ENCODE measurements at places on chromosomes 12 and 14. TPM values are rescaled to one million over a fixed set of nuclear protein-coding genes. Genes with fewer than 3 reads are reported as not detected.

Gene ABCB9
- 2.5 TPM for total RNA-seq

Gene C1RL
- 28.9 TPM for total RNA-seq

Gene CPM
- total RNA-seq, result 5.0 TPM

Gene FAM90A1
- total RNA-seq, result 0.17 TPM

Gene LRR1
- 13.0 TPM for total RNA-seq

Gene GARIN6
- total RNA-seq, result not detected

Gene HAL
- total RNA-seq, result 5.9 TPM

Gene BDKRB1
- not detected for total RNA-seq

Gene SIRT4
- 4.8 TPM for total RNA-seq

Gene NAV3
- not detected for total RNA-seq

Gene FGD4
- total RNA-seq, result 3.9 TPM

Gene SYNJ2BP
- total RNA-seq, result 16.6 TPM

All from B cell (primary cell).